ENCODE measurements at places on chromosomes 4 and X.
A peak's percentile ranks its signal among the peaks of the same experiment; 100 is the strongest.

DNA sequence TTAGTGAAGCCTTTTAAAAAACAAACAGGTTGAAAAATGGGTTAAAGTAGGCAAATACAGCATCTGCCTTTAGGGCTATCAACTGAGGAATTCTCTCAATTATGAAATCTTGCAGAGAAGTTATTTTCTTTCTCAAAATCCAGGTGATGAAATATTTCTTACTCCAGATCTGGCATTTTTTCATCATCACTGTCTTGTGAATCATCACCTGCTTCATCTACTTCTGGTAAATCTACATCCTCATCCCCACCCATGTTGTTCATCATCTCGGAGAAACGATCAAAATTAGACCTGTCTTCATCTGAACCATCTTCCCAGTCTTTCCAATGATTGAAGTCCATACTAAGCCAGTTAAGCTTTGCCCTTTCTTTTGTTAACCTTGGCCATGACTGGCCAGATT, 33.3 kb upstream of the HPF1 start:
- no peaks in the 10 kb centered on the region for H3K27me3 ChIP-seq
- peak overlapping the region; percentile 12 for H3K27ac ChIP-seq
- H3K4me3 ChIP-seq = peak overlapping the region; percentile 32
- no peak for DNase-seq
- H3K36me3 ChIP-seq = no peaks in the 10 kb centered on the region
- H3K4me1 ChIP-seq = peaks cover 4% of the 10 kb centered on the region

- H3K4me1 ChIP-seq = peaks cover 2% of the 10 kb centered on the region
- no peak for DNase-seq
- peaks cover 7% of the 10 kb centered on the region for H3K36me3 ChIP-seq
- H3K27me3 ChIP-seq = no peaks in the 10 kb centered on the region
Measured at GRCh38 chr4:53816561-53816960, 225.3 kb upstream of the LNX1 start.

DNA sequence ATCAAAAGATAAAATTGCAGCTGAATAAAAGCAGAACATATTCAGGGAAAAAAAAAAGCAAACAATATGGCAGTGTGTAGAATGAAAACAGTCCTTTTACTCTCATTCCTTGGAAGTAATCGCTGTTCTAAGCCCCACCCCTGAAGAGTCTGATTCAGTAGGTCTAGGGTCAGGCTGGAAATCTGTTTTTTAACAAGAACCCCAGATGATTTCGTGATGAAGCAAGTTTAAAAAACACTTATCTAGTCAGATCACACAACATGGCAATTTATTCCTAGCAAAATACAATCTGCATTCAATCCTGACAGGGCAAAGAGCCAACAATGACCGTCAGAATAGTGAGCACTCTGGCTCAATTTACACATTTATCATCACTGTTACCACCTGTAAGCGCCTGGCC, 16.1 kb downstream of the FAM120C start:
- DNase-seq = no peak
- no peak overlapping the region for H3K27ac ChIP-seq
- H3K36me3 ChIP-seq = no peaks in the 10 kb centered on the region
- no peak overlapping the region for H3K4me3 ChIP-seq

DNA sequence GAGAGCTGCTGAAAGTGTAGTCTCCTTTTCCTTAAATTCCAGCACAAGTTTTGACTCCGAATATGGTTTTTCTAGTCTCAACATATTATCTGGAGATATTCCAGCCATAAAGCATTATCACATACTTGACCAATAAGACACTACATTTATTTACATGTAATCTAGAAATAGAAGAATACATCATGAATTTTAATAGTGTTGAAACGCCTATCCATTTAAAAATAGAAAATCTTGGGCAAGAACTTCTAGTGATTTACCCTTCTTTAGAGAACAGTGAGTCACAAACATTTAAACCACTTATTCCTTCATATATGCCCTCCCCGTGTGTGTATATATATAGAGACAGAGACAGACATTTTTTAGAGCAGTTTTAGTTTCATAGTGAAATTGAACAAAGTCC, 161.5 kb downstream of the SOWAHB start:
- no peak for DNase-seq
- no peaks in the 10 kb centered on the region for H3K27me3 ChIP-seq
- no peak overlapping the region for H3K27ac ChIP-seq
- no peaks in the 10 kb centered on the region for H3K36me3 ChIP-seq
- H3K4me1 ChIP-seq = peaks cover 7% of the 10 kb centered on the region

DNA sequence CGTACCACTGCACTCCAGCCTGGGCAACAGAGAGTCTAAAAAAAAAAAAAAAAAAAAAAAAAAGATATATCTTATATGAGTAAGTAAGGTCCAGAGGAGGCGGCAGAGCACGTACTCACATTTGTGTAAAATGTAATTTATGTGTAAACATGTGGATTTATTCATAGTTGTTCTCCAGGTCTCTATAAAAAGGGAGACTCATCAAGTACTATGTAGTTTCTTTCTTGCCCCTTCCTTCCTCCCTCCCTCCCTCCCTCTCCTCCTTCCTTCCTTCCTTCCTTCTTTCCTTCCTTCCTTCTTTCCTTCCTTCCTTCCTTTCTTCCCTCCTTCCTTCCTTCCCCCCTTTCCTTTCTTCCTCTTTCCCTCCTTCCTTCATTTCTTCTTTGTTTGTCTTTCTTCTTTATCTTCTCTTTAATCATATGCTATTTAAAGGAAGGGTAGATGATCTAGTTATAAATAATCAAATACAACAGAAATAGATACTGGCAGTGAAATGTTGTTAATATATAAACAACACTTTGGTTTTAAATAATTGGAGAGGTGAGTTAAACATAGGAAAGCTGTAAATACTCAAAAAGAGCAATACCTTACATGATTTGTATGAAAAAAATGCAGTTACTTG, 344.8 kb downstream of the ANK2 start:
- DNase-seq = no peak
- H3K27ac ChIP-seq = no peak overlapping the region
- no peak overlapping the region for H3K4me3 ChIP-seq
- no peaks in the 10 kb centered on the region for H3K27me3 ChIP-seq
- peaks cover 3% of the 10 kb centered on the region for H3K4me1 ChIP-seq
- H3K36me3 ChIP-seq = no peaks in the 10 kb centered on the region

GRCh38 chrX:14697451-14697850, 168.1 kb downstream of the GLRA2 start:
- no peaks in the 10 kb centered on the region for H3K4me1 ChIP-seq
- peaks cover 2% of the 10 kb centered on the region for H3K27me3 ChIP-seq
- peak; percentile 22 for DNase-seq
- no peaks in the 10 kb centered on the region for H3K36me3 ChIP-seq

DNA sequence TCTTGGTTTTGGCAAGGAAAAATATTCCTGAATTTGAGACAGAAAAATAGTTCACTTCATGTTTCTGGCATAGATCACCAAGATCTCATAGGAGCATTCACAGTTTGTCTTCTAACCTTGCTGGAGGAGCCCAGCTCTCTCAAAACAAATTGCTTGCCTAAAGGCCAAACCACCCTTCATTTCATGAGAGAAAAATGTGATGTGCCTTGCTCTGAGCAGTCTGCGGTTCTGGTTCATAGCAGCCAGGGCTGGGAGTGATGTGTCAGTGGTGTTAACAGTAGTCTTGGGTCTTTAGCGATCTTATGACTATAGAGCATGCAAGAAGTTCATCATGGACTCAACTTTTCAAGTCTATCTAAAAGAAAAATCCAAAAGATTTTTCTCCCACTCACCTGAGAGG, 183.3 kb downstream of the DCLK2 start:
- no peak for DNase-seq
- H3K27ac ChIP-seq = no peak overlapping the region
- H3K4me1 ChIP-seq = peaks cover 6% of the 10 kb centered on the region

DNA sequence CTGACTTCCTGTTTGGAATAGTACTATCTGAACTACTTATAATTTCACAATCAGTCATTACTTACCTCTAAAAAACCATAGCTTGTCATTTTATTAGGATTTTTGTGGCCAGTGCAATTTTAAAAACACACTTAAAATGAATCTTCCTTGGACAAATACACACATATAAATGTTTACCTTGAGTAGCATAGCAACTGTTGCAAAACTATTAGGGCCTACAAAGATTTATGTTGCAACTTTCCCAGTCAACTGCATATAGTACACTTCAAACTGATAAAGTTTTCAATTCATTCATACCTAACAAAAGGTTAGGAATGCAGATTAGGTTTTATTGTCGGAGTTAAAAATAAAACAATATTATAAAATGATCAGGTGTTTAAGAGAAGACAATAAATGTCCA, 193.0 kb downstream of the PDGFC start:
- H3K4me1 ChIP-seq = no peaks in the 10 kb centered on the region
- no peaks in the 10 kb centered on the region for H3K27me3 ChIP-seq

- H3K36me3 ChIP-seq = no peaks in the 10 kb centered on the region
- DNase-seq = no peak
- H3K4me1 ChIP-seq = no peaks in the 10 kb centered on the region
Measured at GRCh38 chr4:122542411-122543236, 78.2 kb downstream of the IL21 start.

DNA sequence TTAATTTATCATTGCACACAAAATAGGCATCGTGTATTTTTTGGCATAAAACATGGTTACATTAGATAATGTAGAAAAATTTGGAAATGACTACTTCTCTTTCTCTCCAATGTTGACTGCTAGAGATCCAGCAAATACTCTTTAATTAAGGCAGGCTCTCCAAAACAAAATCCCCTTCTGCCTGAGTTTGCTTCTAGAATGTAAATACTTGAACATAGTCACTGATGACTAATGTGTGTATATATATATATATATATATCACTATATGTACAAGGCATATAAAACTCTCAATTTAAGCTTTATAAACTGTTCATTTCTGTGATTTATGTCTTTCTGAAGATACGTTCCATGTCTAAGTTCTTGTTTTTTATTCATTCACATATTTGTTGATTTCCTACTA, 67.2 kb upstream of the CAMK2D start:
- no peak overlapping the region for H3K4me3 ChIP-seq
- no peaks in the 10 kb centered on the region for H3K4me1 ChIP-seq
- peaks cover 2% of the 10 kb centered on the region for H3K27me3 ChIP-seq
- no peaks in the 10 kb centered on the region for H3K36me3 ChIP-seq
- DNase-seq = no peak

GRCh38 chrX:44765556-44765955, 78.3 kb upstream of the DUSP21 start:
- no peak overlapping the region for H3K4me3 ChIP-seq
- H3K27ac ChIP-seq = no peak overlapping the region
- no peaks in the 10 kb centered on the region for H3K27me3 ChIP-seq
- no peaks in the 10 kb centered on the region for H3K4me1 ChIP-seq
- no peaks in the 10 kb centered on the region for H3K36me3 ChIP-seq

GRCh38 chr4:128502818-128503527, 215.4 kb upstream of the PGRMC2 start:
- H3K27me3 ChIP-seq = no peaks in the 10 kb centered on the region
- H3K4me1 ChIP-seq = no peaks in the 10 kb centered on the region
- no peak for DNase-seq
- peaks cover 4% of the 10 kb centered on the region for H3K36me3 ChIP-seq
- H3K27ac ChIP-seq = no peak overlapping the region

GRCh38 chr4:133152831-133153481, 3.9 kb downstream of the PCDH10 start:
- H3K4me1 ChIP-seq = peaks cover 27% of the 10 kb centered on the region
- no peaks in the 10 kb centered on the region for H3K36me3 ChIP-seq
- no peak overlapping the region for H3K27ac ChIP-seq
- H3K27me3 ChIP-seq = peaks cover 30% of the 10 kb centered on the region

- no peak overlapping the region for H3K27ac ChIP-seq
- no peak overlapping the region for H3K4me3 ChIP-seq
- peaks cover 4% of the 10 kb centered on the region for H3K4me1 ChIP-seq
- DNase-seq = no peak
- H3K36me3 ChIP-seq = no peaks in the 10 kb centered on the region
- no peaks in the 10 kb centered on the region for H3K27me3 ChIP-seq
Measured at GRCh38 chr4:169154121-169154520, 116.6 kb downstream of the SH3RF1 start.

- H3K4me1 ChIP-seq = no peaks in the 10 kb centered on the region
- H3K36me3 ChIP-seq = no peaks in the 10 kb centered on the region
- H3K27ac ChIP-seq = no peak overlapping the region
- DNase-seq = no peak
- H3K27me3 ChIP-seq = peaks cover 2% of the 10 kb centered on the region
Measured at GRCh38 chrX:45445745-45446412, 245.2 kb upstream of the DIPK2B start.

- H3K36me3 ChIP-seq = no peaks in the 10 kb centered on the region
- no peak overlapping the region for H3K27ac ChIP-seq
- H3K27me3 ChIP-seq = no peaks in the 10 kb centered on the region
- no peaks in the 10 kb centered on the region for H3K4me1 ChIP-seq
- H3K4me3 ChIP-seq = no peak overlapping the region
Measured at GRCh38 chr4:9898596-9899305, 117.3 kb downstream of the DRD5 start.

DNA sequence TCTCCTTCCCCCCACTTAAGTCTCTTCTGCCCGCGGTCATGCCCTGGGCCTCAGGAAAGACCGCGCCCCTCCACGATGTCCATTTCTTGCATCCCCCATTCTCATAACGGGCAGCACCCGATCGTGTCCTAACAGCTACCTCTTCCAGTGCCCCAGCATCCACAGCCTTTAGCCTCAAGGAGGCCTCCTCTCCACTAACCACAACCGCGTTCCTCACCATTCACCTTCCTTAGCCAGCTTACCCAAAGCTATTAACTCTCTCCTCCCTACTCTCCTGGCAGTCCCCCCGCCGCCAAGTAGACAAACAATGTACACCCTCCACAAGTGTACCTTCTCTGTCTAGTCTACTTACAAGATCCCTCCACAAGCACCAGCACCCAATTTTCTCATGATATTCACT, 58.6 kb upstream of the PAGE5 start:
- no peaks in the 10 kb centered on the region for H3K4me1 ChIP-seq
- no peak for DNase-seq
- H3K27ac ChIP-seq = peak overlapping the region; percentile 79
- H3K36me3 ChIP-seq = no peaks in the 10 kb centered on the region
- H3K4me3 ChIP-seq = peak overlapping the region; percentile 94

DNA sequence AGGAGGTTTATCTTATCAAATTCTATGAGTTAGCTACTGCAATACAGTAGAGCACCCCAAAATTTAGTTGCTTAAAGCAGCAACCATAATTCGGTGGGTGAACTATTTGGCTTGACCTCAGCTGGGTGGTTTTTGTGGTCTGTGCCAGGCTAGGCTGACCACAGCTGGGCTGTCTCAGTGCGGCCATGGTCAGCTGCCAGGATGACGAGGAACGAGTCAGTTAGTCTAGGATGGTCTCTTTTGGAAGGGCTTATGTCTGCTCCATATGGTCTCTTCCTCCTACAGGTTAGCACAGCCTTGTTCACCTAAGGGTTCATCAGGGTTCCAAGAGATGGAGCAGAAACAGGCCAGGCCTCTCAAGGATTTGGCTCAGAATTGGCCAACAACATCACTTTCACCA, 210.4 kb downstream of the PALLD start:
- no peaks in the 10 kb centered on the region for H3K36me3 ChIP-seq
- no peak overlapping the region for H3K27ac ChIP-seq
- no peak overlapping the region for H3K4me3 ChIP-seq
- no peaks in the 10 kb centered on the region for H3K27me3 ChIP-seq
- no peak for DNase-seq

DNA sequence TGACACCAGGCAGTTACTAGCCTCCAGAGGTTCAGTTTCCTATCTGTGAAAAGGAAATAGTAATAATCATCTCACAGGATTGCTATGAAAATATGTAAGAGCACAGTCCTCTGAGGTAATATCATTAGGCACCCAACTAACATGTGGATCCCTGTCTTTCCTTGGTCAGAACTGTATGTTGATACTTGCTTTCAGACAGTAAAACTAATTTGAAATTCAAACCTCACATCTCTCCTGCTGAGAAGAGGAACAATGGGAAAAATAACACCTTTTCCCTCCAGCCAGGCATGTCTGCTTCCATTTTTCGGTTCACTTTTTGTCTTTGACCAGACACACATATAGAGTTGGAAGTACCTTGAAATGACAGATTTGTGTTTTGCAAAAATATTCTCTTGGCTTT, 262.7 kb downstream of the IL15 start:
- H3K27ac ChIP-seq = no peak overlapping the region
- peaks cover 1% of the 10 kb centered on the region for H3K27me3 ChIP-seq
- no peak for DNase-seq

Measured in glutamatergic neuron (in vitro differentiated cells).